ENCODE measurements at places on chromosomes 16 and 17.

- no peak for DNase-seq
These were observed 193.5 kb upstream of the KIF2B start for GRCh38 chr17:53629188-53629587.

DNA sequence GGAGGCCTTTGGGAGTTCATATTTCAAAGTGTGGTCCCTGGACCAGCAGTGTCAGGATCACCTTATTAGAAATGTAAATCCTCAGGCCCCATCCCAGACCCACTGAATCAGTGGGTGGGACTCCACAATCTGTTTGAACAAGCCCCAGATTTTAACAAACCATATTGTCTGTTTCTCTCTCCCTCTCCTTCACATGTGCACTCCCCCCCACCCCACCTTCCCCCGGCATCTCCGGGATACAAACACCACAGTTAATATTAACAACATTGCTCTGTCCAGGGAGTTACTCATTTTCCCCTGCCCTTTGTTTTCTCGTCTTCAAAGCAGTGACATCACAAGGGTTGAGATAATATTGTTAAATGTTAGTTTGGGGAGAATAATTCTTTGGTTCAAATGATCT, 127.3 kb downstream of the KATNIP start:
- no peak for DNase-seq

DNA sequence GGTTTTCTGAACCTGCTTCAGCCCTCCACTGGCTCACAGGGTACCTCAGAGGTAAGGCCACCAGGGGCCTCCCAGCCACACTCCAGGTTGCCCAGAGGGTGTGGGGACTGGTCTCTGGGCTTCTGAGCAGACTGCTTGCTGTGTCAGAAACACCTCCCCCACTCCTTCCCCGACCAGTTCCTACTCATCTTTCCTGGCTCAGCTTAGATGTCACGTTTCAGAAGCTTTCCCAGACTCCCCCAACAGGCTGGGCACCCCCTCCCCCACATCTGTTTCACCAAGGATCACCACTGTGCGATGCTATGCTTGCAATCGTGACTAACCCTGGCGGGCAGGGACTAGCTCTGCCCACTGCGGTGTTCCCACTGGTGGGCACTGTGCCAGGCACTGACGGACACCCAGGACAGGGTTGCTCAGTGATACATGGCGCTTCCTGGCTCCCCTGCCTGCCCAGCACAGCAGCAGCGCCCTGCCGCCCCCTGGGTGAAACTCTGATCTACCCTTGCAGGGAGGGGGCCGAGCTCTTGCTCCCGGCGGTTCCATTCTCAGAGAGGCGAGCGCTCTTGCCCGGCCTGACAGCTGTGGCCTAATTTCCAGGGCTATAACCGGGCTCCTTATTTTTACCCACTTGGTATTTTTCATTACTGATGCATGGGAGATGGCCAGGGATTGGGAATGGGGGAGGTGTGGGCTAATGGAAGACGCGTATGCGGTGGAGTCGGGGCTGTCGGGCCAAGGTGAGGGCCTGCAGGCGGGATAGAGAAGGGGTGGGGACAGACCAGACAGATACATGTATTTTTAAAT, 29.4 kb upstream of the MTSS2 start:
- peak; percentile 95 for DNase-seq

DNA sequence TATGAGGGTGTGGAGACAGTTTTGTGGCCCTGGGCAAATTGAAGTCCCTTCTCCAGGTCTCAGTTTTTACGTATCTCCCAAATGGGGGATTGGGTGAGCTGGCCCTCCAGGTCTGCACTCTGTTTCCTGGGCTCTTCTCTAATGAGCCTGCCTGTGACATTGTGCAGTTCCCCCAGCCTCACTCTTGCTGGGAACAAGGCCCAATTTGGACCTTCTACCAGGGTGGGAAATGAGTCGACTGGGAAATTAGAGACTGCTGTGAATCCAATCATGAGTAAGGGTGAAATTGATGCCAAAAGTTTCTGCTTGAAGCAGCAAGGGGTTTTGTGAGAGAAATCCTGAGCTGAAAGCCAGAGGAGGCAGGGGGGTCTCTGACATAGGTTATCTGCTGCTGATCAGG, 71.5 kb upstream of the KSR1 start:
- no peak for DNase-seq

GRCh38 chr16:85569615-85570212, 43.4 kb upstream of the GSE1 start:
- DNase-seq: peak; percentile 80

- peak; percentile 96 for DNase-seq
These were observed 114.4 kb downstream of the SEC14L1 start for GRCh38 chr17:77254951-77255825.

- DNase-seq: no peak
These were observed 19.2 kb downstream of the FMNL1 start for GRCh38 chr17:45240905-45241327.

- DNase-seq: no peak
These were observed 96.9 kb downstream of the ZNF778 start for GRCh38 chr16:89314357-89314756.

GRCh38 chr16:87276091-87276701, 41.0 kb downstream of the C16orf95 start:
- DNase-seq: no peak

GRCh38 chr17:32495359-32496231, 8.8 kb downstream of the CDK5R1 start:
- DNase-seq: no peak

DNA sequence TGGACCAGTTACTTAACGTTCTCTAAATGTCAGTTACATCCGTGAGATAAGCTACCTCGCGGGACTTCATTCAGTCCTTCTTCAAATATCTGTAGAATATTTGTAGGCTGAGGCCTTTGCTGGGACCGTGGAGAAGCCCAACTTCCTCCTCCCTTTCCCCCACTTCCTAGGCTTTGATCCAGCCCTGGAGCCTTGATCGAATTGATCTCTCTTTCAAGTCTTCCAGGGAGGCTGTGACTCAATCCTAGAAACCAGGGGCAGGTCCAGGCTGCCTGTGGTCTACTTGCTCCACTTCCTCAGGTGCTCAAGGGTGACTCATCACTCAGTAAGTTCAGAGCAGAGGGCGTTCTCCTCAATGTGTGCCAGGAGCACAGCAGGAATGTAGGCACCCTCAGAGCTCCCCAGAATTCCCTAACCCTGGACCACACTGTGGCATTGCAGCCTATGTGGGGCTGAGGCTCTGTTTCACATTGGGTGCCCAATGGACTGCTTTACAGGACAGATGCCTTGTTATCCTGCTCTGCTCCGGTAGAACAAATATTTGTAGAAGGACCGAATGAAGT, 11.2 kb upstream of the CEP20 start:
- DNase-seq: peak; percentile 91

DNA sequence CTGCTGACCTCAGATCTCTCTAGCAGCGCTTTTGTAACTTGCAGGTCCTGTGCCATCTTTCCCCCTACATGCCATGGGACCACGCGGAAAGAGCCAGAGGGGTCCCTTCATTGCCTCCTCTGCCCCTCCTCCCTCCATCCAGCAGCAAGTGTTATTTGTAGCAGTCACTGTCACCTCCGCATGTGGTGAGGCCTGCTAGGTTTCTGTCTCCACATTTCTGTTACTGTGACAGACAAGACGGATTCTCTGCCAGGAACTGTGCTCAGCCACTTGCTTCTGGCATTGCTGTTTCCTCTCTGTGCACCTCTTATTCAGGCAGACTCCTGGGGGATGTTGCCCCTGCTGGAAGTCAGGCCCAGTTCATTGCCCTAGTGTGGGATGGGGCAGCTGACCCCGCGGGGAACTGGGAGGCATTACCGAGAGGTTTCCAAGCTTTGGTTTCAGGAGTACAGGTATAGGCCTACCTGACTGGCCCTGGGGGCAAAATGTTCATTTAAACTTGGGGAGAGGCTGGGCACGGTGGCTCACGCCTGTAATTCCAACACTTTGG, 61.2 kb downstream of the RAB11FIP4 start:
- no peak for DNase-seq

GRCh38 chr17:1122533-1123392, 57.0 kb downstream of the ABR start:
- DNase-seq: peak; percentile 72

GRCh38 chr17:82821554-82821953, 18.3 kb downstream of the ZNF750 start:
- DNase-seq: no peak

GRCh38 chr17:55265311-55266021, 706 bp downstream of the HLF start:
- no peak for DNase-seq

GRCh38 chr17:13182854-13183253, 165.0 kb upstream of the ELAC2 start:
- no peak for DNase-seq

All from urothelium cell line (cell line).